ENCODE measurements at places on chromosomes 6 and 20.

DNA sequence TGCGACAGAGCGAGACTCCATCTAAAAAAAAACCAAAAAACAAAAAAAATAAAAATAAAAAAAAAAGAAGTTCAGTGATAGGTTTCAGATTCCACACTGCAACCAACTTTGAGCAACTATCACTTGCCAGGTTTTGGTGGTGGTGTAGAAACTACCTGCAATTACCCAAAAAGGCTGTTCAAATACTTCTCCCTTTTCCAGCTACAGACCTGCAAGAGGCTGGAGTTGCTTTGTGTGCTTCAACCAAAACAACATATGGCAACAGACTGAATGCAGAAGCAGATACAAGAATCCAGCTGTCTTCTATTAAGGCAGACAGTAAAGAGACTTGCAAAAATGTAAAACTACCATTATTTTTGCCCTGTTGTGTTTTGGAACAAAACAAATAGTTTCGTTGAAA is 9.3 kb upstream of the BCAS1 start:
- no peak overlapping the region for H3K27ac ChIP-seq
- H3K27me3 ChIP-seq = no peaks in the 10 kb centered on the region
- no peak overlapping the region for H3K4me3 ChIP-seq
- H3K4me1 ChIP-seq = peaks cover 17% of the 10 kb centered on the region
- peaks cover 7% of the 10 kb centered on the region for H3K36me3 ChIP-seq

DNA sequence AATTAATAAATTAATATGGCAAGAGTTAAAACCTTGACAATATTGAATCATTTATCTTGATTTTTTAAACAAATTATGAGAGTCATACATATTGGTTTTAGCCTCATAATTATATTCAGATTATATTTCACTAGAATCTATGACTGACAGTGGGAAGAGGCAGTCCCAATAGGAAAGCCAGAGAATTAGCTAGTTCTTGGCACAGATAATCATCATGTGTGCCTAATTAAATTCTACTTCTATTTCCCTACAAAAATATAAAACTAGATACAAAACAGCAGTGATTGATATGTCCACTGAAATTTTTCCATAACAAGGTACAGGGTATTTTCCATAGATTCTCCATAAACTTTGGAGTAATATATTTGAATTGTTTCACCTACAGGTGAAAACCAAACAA is 38.6 kb downstream of the COL9A1 start:
- no peaks in the 10 kb centered on the region for H3K36me3 ChIP-seq
- H3K4me3 ChIP-seq = no peak overlapping the region
- no peak for DNase-seq
- no peaks in the 10 kb centered on the region for H3K4me1 ChIP-seq
- peaks cover 10% of the 10 kb centered on the region for H3K27me3 ChIP-seq
- no peak overlapping the region for H3K27ac ChIP-seq

DNA sequence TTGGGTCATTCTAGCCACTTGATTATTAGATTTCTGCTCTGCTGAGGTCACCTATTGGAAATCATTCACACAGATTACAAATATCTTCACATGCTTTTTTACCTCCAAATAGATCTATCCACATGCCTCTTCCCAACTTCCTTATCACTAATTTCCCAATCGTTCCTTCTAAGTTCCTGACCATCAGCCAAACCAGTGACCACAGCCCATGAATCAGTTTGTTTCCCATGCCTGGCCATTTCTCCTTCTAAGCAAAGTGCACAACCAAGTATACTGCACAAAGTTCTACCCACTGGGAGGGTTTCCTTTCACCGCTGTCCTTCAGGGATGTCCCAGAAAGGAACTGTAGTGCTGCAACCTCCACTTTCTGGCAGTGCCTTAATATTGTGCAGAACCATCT is 140.5 kb upstream of the SYNDIG1 start:
- H3K36me3 ChIP-seq = no peaks in the 10 kb centered on the region
- H3K4me1 ChIP-seq = peaks cover 5% of the 10 kb centered on the region
- no peak overlapping the region for H3K4me3 ChIP-seq
- no peak overlapping the region for H3K27ac ChIP-seq

DNA sequence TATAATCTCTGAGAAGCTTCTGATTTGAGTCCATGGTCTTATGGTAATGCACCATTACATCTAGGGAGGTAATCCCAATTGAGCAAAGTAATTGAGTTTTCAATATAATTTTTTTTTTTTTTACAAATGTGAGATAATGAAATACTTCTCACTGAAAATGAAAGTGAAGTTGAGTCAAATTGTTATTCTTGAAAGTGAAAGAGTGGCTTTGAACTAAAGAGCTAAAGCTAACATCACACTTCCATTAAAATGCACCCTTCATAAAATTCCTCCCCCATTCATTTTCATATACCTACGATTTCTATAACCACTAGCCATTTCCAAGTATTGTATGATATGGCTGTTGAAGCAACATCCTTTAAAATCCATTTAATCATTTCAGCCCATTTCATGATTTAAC is 149.1 kb upstream of the IMPG1 start:
- H3K36me3 ChIP-seq = no peaks in the 10 kb centered on the region
- no peak for DNase-seq
- no peaks in the 10 kb centered on the region for H3K27me3 ChIP-seq
- no peak overlapping the region for H3K27ac ChIP-seq
- H3K4me1 ChIP-seq = no peaks in the 10 kb centered on the region

DNA sequence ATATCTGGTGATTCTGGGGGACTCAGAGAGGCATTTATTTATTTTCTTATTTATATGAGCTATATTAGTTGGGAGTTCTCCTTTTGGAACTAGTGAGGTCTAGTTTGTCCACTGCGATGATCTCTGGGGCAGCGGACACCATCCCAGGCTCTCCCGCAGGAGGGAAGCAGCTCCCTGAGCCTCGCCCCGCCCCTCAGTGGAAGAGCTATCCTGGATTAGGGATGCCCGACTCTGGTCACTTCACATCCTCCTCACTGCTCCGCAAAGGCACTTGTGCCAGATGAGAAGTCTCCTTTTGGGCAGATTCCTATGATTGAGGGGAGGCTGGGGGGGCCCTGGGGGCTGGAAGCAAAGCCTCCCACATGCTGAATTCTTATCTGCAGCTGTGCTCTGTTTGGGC is 3.6 kb upstream of the MAS1 start:
- no peak for DNase-seq
- peaks cover 18% of the 10 kb centered on the region for H3K27me3 ChIP-seq
- H3K27ac ChIP-seq = no peak overlapping the region
- H3K4me1 ChIP-seq = no peaks in the 10 kb centered on the region
- H3K36me3 ChIP-seq = no peaks in the 10 kb centered on the region

GRCh38 chr6:14478381-14479225 is 361.0 kb downstream of the CD83 start:
- H3K27ac ChIP-seq = no peak overlapping the region
- no peak for DNase-seq

DNA sequence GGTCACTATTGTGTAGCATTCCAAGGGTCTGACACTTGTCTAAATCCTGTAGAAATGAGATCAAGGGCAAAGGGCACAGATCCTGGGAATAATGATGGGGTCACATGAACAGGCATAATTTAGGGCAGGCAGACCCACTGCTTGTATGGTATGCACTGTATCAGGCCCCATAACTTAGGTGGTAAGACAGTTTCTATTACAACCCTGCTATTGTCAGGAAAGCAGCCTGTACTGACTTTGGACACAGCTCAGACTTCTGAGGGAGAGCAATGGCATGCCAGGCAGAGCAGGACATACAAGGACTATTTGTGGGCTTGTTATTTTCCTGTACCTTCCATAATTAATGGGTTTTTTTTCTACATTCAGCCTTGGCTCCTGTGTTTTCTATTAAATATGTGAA is 286.8 kb downstream of the PKHD1 start:
- no peaks in the 10 kb centered on the region for H3K4me1 ChIP-seq
- no peaks in the 10 kb centered on the region for H3K36me3 ChIP-seq
- no peak for DNase-seq
- H3K27me3 ChIP-seq = no peaks in the 10 kb centered on the region

- H3K27me3 ChIP-seq = no peaks in the 10 kb centered on the region
- no peak overlapping the region for H3K4me3 ChIP-seq
- no peaks in the 10 kb centered on the region for H3K4me1 ChIP-seq
- H3K36me3 ChIP-seq = no peaks in the 10 kb centered on the region
These were observed 623.1 kb downstream of the HTR1B start for GRCh38 chr6:76840041-76840745.

Measured in activated CD8-positive, alpha-beta T cell treated with anti-CD3 and anti-CD28 coated beads for 36 hours (primary cell).